Mammary microvascular endothelial cell (primary cell): ENCODE measurements at places on chromosomes 4 and X. TPM values are rescaled to one million over a fixed set of nuclear protein-coding genes. Genes with fewer than 3 reads are reported as not detected.

EDA2R gene
- total RNA-seq, result 1.9 and 2.4 TPM in 2 replicates

HTN3 gene
- not detected in 2 replicates for total RNA-seq

MAGEE2 gene
- total RNA-seq, result not detected in 2 replicates

CLDN2 gene
- total RNA-seq, result not detected in 2 replicates

CLIC2 gene
- total RNA-seq, result 6.9 and 9.5 TPM in 2 replicates

ZNF711 gene
- total RNA-seq, result 0.13 and 0.49 TPM in 2 replicates

TREX2 gene
- 2.2 TPM in 1 of 2 replicates, not detected in the other for total RNA-seq

C4orf36 gene
- total RNA-seq, result 0.49 and 1.4 TPM in 2 replicates

NHS gene
- under 0.01 and 0.07 TPM in 2 replicates for total RNA-seq

AR gene
- 0.30 and 0.40 TPM in 2 replicates for total RNA-seq

TENM3 gene
- total RNA-seq, result 14.7 and 18.0 TPM in 2 replicates

NUDT10 gene
- 0.20 and 0.69 TPM in 2 replicates for total RNA-seq

ZFP42 gene
- total RNA-seq, result 1.7 and 1.8 TPM in 2 replicates

NDNF gene
- 0.33 and 0.39 TPM in 2 replicates for total RNA-seq

FAM149A gene
- total RNA-seq, result 0.47 and 1.1 TPM in 2 replicates

TMPRSS11B gene
- total RNA-seq, result not detected in 2 replicates

MSANTD1 gene
- 0.10 and 0.13 TPM in 2 replicates for total RNA-seq

SLC4A4 gene
- total RNA-seq, result under 0.01 TPM in 2 replicates

LRIT3 gene
- under 0.01 TPM in 1 of 2 replicates, not detected in the other for total RNA-seq

F11 gene
- total RNA-seq, result not detected in 2 replicates

LINC00632 gene
- total RNA-seq, result 2.1 and 2.3 TPM in 2 replicates
